ENCODE measurements at places on chromosomes 3 and 15. TPM values are rescaled to one million over a fixed set of nuclear protein-coding genes. Genes with fewer than 3 reads are reported as not detected.

SLC24A5 gene
- total RNA-seq, result not detected

ARHGAP11A gene
- 33.9 TPM for total RNA-seq

DNA sequence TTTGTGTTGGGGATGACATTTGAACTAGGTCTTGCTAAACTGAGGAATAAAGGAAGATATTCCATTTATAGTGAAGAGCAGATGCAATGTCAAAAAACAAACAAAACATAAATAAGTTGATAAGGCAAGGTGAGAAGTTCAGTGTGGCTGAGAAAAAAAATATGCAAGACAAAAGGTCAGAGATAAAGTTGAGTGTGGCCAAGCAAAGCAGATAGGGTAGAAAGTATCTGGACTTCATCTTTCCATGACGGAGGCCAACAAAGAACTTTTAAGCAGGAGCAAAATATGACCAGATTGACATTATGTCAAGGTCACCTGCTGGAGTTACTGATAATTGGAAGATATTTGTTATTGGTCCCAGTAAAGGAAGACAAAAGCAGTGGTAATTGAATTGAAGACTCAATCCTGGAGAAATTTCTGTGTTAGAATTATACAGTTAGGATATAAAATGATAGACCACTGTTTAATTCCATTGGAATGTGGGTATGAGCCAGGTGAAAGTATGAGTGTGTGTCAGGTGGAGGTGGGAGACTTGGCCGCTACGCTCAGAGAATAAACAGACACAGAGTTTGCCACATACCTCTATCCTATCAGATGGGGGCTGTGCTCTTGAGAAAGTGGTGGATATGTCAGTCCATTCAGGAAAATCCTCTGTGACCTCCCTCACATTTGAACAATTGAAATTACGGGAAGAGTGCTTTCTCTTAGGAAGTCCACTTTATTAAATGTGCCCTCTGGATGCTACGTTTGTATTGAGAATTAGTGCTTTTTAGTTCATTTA lies 28.1 kb downstream of the ADIPOQ start:
- no peak for DNase-seq

GRCh38 chr3:103653996-103654395 lies 1219.2 kb downstream of the ZPLD1 start:
- no peak for DNase-seq

Data from HFFc6 (cell line).